ENCODE measurements at places on chromosomes 13 and 19.

- DNase-seq: no peak
Measured at GRCh38 chr13:33349288-33349985, 63.9 kb upstream of the STARD13 start.

GRCh38 chr13:97273341-97273831 lies 51.3 kb downstream of the MBNL2 start:
- DNase-seq: no peak

- DNase-seq: no peak
Measured at GRCh38 chr13:52849291-52850071, 1.0 kb upstream of the PCDH8 start.

- no peak for DNase-seq
Measured at GRCh38 chr13:48514793-48515192, 18.1 kb downstream of the RCBTB2 start.

DNA sequence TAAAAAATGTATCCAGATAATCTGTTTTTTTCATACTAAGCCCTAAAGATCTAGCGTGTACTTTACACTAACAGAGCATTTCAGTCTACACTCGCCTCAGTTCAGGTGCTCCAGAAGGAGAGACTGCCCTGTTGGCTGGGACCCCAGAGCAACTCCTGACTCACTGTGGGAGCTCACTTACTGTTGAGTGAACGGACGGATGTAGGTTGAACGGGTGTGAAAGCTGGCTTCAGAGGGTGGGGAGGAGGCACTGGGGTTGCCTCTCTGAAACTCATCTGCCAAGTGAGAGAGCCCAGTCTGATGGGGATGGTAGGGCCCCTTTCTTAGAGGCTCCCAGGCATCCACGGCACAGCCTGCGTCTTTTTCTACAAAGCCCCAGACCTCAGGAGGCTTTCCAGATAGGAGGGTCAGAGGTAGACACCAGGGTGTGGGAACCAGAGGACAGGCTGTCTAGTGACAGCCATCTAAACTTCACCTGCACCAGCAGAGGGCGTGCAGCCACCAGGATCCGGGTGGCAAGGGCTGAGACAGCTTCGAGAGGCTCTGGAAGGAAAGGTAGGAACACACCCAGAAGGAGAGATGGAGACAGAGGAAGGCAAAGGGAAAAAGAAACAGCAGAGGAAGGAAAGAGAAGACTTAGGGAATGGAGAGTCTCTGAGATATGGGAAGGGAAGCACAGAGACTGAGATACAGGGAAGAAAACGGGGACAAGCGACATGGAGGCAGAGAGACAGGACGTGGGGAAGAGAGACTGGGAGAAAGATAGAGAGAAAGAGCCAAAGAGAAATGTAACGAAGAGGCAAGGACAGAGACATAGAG lies 3.7 kb downstream of the KASH5 start:
- peak; percentile 67 for DNase-seq

DNA sequence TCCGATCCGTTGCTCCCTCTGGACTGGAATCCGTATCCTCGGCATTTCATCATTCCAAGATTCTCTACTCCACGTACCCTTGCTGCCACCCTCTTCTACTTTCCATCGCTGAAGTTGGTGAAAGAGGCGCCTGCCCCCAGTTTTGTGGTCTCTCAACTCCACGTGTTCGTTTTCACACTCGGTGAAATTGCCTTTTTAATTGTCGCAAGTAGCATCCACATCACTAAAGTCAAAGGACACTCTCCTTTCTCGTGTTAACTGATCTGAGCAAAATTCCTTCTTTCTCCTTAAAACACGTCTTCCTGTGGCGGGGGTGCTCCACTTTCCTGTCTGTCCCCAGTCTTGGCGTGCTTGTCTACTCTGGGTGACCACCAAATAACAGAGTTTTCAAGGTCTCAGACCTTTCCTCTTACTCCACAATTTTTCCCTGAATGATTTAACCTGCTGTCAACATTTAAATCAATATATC lies 1.1 kb upstream of the TMTC4 start:
- DNase-seq: no peak

DNA sequence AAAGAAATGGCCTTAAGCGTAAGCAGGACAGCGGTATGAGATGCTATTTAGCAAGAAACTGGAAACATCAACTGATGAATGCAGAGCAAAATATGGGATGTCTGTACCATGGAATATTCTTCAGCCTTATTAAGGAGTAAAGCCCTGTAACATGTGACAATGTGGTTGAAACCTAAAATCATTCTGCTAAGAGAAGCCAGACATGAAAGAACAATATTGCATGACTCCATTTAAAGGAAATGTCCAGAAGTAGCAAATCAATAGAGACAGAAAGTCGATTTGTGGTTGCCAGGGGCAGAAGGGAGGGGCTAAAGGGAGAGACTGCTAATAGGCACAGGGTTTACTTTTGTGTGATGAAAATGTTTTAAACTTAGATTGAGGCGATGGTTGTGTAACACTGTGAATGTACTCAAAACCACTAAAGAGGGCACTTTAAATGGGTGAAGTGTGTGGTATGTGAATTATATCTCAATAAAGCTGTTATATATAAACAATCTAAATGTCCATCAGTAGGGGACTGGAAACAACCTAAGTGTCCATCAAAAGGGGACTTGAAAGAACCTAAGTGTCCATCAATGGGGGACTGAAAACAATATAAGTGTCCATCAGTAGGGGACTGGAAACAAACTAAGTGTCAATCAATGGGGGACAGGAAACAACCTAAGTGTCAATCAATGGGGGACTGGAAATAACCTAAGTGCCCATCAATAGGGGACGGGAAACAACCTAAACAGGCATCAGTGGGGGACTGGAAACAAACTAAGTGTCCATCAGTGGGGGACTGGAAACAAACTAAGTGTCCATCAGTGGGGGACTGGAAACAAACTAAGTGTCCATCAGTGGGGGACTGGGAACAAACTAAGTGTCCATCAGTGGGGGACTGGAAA lies 45.4 kb downstream of the CCL25 start:
- no peak for DNase-seq

- DNase-seq: no peak
Measured at GRCh38 chr13:83007226-83007625, 875.0 kb downstream of the SLITRK1 start.

DNA sequence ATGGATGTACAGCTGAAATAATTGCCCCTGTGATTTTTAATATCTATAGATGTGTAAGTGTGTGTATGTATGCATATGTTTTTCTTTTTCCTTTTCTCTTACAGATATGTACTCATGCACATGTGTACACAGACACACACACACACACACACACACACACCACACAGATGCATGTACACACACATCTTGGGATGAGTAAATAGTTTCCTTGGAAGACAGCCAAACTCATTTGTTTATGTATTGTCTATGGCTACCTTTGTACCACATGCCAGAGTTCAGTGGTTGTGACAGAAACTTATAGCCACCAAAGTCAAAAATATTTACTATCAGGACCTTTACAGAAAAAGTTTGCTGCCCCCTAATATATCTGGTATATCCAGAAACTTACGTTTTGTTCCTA lies 192.6 kb downstream of the MAB21L1 start:
- DNase-seq: no peak

- peak; percentile 76 for DNase-seq
Measured at GRCh38 chr19:1057176-1057855, 9.7 kb upstream of the ARHGAP45 start.

GRCh38 chr13:32783067-32783466 lies 196.8 kb downstream of the PDS5B start:
- DNase-seq: peak; percentile 38

GRCh38 chr13:28609926-28610325 lies 49.0 kb upstream of the POMP start:
- DNase-seq: peak; percentile 35

- DNase-seq: no peak
Measured at GRCh38 chr19:13255719-13256059, 105.5 kb downstream of the IER2 start.

DNA sequence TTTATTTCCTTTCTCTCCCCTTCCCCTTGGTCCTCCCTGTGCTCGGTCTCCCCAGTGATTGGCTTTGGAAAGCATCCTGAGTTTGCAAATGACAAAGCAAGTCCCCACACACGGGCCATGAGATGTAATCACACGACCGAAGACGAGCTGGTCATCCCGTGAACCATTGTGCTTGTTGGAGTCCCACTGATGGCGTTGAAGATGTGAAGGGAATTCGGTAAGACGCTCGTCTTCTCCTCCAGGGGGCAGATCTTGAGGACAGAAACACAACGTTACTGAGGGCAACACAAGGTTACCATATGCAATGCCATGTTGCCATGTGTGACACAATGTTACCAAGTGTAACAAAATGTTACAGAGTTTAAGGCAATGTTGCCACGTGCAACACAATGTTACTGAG lies 42.0 kb upstream of the SLC15A1 start:
- DNase-seq: no peak

- DNase-seq: no peak
Measured at GRCh38 chr19:2101417-2102335, 5.0 kb downstream of the IZUMO4 start.

DNA sequence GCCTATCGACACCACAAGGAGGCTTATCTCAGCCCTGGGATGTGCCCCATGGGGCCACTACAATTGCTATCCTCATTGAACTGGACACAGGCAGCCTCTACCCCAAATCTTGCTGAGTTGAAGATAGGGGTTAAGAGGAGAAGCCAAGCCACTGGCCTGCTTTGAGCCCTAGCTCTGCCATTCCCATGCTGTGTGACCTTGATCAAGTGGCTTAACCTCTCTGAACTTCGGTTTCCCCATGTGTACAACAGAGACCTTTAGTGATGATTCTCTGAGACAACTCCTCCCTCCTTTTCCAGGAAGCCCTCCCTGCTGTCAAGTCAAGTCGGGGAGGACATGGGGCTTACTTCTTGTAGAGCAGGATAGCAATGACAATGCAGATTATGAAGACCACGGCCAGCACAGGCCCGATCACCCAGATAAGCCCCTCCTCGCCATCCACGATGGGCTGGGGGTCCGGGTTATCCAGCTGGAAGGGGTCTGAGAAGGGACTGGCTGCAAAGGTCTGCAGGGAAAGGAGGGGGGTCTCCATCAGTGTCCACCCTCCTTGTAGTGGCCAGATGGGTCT lies 121.6 kb downstream of the PTPRS start:
- DNase-seq: no peak

- no peak for DNase-seq
Measured at GRCh38 chr19:41411968-41412265, 14.3 kb downstream of the BCKDHA start.

DNA sequence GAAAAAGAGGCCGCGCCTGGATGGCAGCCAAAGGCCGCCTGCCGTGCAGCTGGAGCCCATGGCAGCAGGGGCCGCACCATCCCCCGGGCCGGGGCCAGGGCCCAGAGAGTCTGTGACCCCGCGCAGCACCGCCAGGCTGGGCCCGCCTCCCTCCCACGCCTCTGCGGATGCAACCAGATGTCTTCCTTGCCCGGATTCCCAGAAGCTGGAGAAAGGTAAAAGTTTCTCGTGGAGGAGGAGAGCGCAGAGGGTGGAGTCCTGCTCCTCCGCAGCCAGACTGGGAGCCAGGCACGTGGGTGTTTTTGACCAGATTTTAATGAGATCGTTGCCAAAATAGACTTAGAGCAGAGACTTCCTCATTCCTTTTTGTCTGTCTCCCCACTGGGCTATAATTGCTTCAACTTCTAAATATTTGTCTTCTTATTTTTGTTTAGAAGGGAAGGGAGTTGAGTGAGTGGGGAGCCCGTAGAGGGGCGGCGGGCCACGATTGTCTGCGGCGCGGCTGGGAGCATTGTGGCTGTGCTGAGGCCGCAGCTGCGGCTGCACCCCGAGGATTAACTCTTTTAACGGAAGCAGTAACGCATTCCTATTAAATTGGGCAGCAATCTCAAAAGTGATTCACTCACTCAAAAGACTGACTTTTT lies 22.8 kb upstream of the NDUFS7 start:
- DNase-seq: peak; percentile 79

DNA sequence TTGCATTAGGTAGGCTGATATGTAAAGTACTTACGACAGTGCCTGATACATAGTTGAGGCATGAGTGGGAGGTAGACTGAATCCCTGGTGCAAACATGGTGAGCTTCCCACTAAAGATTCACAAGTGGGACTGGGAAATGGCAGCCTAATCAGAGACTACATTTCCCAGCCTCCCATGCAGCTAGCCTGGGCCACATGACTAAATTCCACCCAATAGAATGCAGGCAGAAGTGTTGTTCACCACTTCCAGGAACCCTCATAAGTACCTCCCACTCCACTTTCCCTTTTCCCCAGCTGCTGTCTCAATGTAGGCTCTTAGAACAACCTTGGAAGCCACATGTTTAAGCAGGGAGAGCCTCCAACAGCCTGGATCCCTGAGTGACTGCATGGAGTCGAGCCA lies 104.9 kb downstream of the CACNA1A start:
- DNase-seq: peak; percentile 33

GRCh38 chr19:19486343-19487076 lies 28.8 kb downstream of the TSSK6 start:
- DNase-seq: no peak

DNA sequence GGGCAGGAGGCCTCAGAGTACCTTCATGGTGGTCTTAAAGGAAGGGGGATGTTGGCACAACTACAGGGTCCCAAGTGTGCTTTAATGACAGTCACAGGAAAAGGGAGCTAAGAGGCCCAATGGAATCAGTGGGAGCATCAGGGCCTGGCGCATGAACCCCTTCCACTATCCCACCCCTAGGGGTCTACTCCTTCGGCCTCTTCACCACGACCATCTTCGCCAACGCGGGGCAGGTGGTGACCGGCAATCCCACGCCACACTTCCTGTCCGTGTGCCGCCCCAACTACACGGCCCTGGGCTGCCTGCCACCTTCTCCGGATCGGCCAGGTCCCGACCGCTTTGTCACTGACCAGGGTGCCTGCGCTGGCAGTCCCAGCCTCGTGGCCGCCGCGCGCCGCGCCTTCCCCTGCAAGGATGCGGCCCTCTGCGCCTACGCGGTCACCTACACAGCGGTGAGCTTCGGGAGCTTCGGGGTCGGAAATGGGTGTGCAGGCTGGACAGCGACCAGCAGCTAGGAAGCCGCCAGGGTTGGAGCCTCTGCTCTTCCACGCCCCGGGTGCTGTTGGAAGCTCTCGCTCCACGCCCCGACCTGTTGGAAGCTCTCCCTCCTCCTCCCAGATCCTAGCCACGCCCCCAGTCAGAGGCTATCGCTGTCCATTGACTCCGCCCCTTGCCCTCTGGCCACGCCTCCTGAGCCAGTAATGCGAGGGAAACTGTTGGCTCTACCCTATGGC lies 6.0 kb downstream of the PLPPR2 start:
- DNase-seq: no peak

DNA sequence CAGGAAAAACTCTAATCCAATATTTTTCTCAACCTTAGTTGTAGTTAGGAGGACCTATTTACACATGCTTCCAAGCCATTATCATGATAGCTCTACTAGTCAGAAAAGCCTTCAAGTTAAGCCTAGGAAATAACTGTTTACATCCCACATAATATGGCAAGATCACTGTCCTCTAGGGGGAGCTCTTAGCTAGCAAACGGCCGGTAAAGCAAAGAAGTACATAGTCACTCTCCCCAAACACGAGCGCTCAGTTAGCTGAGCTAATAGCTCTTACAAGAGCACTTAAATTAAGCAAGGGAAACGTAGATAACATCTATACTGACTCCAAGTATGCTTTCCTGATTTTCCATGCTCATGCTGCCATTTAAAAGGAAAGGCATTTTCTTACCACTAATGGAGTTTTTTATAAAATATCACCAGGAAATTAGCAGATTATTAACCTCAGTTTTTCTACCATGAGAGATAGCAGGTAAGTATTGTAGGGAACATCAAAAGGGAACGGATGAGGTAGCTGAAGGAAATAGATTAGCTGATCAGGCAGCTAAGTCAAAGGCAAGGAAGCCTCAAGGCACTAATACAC lies 100.6 kb upstream of the PABPC3 start:
- DNase-seq: peak; percentile 86

GRCh38 chr13:112204346-112205327 lies 137.7 kb downstream of the SOX1 start:
- DNase-seq: no peak

GRCh38 chr13:112790735-112791641 lies 101.2 kb downstream of the ATP11A start:
- no peak for DNase-seq

GRCh38 chr19:41959056-41960053 lies at the start of gene RABAC1:
Gene RABAC1, minus strand, starts transcription at chr19:41959321. Its CDS starts 29 bp downstream, at chr19:41959292.
- peak; percentile 91 for DNase-seq

Measured in astrocyte of the spinal cord (primary cell).